ENCODE measurements at places on chromosomes 2 and 18.

DNA sequence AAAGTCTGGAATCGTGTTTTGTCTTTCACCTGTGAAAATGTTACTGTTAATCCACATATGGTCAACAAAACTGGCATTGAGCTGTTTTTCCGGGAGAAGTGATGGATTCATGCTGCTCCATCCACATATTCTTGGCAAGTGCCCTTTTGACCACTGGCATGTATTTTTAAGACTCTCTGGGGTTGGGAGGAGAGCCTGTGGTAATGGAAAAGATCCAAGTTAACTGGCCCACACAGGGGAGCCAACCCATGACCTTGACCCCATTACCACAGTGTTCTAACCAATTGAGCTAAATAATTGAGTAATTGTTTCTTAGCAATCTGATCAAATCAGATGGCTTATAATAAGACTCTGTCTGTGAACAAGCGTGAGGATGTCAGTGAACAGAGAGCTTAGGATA is 296.2 kb upstream of the NRP2 start:
- no peak for DNase-seq

GRCh38 chr2:79453918-79454317 is 58.9 kb upstream of the CTNNA2 start:
- no peak for DNase-seq

DNA sequence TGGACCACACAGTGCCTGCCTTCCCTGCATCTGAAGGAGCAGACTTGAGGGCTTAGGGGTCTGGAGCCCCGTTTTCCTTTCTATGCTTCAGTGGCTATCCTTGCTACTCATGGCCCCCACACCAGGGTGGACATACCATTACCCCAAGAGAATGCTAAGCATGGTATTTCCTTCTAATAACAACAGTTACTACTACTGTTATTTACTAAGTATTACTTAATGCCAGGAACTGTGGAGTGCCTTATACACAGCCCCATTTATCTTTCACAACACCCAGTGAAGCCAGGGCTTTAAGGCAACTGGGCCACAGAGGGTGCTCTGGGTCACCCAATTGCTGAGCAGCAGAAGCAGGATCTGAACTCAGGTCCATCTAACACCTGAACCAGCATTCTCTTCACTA is 5.8 kb upstream of the PAX8 start:
- DNase-seq: no peak

DNA sequence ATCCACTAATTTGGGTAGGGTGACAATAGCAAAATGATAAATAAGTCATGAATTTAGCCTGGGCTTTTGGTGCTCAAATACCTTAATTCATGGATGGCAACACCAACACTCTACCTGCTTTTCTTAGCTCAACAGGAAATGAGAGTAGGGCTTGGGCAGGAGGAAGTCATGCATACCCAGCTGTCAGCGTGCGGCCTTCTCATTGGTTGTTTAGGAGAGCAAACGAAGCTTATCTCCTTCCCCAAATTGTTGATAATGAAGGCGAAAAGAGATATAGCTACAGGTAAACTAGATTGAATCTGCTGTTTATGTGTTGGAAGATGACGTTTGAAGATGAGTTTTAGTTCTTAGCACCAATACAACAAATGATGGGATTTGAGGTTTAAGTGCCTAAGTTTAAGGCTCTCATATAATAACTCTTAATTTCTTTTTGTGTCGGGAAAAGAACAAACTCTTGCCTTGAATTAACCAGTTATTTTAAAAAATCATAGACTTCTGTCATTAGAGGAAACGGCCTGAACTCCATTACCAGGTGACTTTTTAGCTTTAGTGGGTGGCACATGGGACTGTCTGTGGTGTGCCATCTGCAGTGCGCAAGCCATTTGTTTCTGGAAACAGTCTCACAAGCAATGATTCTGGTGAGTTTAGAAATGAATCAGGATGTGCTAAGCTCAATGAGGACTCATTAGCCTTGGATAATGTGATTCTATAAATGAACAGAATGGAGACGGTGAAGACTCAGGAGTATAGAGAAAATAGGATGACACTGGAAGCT is 19.8 kb downstream of the MAP4K4 start:
- DNase-seq: no peak

- peak; percentile 21 for DNase-seq
Measured at GRCh38 chr2:57516698-57517340, 529.8 kb upstream of the VRK2 start.

DNA sequence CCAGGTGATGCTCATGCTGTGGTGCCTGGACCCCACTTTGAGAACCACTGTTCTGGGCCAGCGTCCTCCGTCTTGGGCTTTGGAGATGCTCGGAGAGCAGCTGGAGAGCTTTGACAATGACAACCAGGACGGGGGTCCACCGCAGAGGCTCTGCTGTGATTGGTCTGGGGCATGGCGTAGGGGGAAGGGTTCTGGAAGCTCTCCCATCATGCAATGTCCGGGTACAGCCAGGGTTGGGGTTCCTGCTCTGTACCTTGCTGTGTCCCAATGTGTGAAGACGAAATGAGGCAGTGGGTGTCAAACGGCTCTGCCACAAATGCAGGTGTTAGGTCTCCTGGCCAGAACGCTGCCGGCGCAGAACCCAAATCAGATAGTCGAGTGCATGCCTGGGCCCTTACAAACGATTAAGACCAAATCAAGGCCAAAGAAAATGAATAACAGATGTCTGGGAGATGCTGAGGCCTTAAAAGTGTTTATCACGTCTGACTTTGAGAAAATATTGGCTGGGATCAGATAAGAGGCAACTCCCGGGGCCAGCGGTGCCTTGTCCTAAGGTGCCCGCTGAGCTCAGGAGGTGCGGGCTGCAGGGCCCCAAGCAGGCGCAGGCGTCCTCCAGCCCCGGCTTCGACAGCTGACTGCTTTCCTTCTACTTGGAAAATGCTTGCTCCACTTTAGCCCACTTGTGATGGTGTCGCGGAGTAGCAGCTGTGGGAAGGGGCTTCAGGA is 117.2 kb downstream of the VAPA start:
- no peak for DNase-seq

- no peak for DNase-seq
Measured at GRCh38 chr2:183812091-183812490, 687.8 kb downstream of the NUP35 start.

- no peak for DNase-seq
Measured at GRCh38 chr2:144324446-144325045, 195.4 kb downstream of the ZEB2 start.

GRCh38 chr18:55552526-55553189 is 35.3 kb downstream of the TCF4 start:
- peak; percentile 68 for DNase-seq

GRCh38 chr2:10344105-10345066 is 41.7 kb downstream of the HPCAL1 start:
- no peak for DNase-seq

- DNase-seq: peak; percentile 88
Measured at GRCh38 chr2:130727286-130727924, 1.5 kb upstream of the GPR148 start.

- DNase-seq: no peak
Measured at GRCh38 chr2:206764673-206765241, 371 bp downstream of the MDH1B start.

DNA sequence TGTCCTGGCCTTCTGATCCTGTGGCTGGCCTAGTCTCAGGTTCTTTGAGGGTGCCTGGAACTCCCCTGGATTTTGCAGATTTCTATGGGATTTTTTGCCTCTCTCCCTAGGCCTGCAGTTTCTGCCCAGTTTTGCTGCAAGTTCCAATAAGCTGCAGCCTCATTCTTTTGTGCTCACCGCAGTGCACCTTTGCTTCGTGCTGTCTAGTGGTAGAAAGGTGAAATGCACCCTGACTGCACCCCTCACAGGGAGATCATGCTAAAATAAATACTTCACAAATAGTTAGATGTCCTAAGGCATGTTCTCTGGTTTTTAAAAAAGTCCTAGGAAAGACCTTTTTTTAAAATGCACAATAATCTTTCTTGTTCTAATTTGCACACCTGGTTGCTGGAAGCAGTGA is 72.5 kb downstream of the GNAL start:
- DNase-seq: no peak

- DNase-seq: no peak
Measured at GRCh38 chr2:223055836-223056235, 3.8 kb downstream of the KCNE4 start.

DNA sequence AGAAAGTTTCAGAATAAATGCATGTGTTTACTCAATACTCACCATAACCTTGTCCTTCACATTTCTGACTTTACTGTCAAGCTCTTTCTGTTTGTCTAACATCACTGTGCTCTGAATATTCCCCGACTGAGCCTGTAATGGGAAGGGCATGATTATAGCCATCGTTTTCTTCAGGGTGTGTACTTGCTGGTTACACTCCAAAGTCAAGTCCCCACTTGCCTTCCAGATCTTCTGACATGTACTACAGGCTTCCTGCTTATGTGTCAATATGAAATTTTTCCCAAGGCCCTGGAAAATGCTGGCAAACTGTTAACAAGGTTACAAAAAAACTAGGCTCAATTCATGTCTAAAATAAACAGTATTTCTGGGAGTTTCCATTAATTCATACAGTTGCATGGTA is 12.9 kb downstream of the STAT1 start:
- DNase-seq: no peak

DNA sequence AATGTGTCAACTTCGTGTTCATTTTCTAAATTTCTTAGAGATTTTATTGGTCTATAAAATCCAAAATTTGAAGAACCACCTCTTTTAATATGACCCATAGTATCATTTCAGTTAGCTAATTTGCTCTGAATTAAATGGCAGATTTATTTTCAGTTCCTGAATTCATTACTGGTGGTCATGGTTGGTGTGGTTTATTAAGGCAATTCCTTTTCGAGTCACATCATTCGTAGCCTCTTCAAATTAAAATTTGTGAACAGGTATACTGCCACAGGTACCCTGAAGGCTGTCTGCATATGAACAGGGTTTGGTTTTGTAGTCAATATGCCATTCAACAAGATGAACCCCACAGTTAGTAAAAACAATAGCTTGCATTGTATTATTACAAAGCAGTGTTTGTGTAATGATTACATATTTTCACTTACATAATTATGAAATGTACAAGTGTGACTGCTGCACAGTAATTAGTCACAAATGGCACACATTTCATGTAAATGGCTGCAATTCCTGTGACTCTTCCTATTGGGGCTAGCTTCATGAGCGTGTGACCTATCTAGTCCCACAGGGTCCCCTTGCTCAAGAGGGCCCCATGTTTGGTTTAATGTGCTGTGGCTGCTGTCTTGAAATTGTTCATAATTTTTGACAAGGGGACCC is 48.9 kb downstream of the CDC42EP3 start:
- no peak for DNase-seq

DNA sequence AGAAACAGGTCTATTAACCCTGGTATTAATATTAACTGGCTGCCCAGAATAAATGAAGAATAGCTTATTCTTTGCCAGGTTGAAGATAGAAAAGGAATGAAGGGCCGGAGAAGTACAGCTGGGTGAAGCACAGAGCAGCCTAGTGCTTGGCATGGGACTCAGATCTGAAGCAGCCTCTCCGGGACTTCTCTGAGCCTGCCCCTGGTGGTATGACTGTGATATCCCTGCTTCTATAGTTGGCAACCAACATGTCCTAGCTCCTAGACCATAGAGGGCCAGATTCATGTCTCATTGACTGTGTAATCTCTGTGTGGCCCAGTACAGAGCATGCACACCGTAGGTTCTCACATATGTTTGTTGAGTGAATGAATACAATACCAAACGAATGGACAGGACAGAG is 107.8 kb downstream of the MSH2 start:
- DNase-seq: no peak

DNA sequence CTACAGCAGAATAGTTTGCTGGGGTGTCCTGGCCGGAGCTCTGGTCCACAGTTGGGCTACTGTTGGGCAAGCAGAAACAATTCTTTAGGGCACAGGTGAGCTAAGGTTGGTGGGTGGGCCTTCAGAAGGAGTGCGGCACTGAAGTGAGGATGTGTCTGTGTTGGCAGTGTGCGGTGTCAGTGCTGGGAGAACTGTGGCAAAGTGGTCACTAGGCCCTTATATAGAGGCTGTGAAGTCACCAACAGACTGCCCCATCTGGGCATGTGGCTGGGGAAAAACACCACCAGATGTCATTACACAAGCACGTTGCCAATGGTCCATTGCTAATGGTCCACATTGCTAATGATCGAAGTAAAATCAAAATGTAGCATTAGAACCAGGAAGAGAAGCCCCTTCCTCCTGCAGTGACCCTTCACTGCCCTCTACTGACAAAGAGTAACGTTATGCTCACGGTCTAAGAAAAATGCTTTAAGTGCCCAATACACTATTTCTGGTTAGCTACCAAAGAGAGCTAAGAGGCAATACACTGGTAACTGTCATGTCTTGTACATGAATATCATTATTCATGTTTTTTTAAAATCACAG is 21.3 kb downstream of the SCN1A start:
- no peak for DNase-seq

GRCh38 chr2:39139511-39140237 is 18.8 kb upstream of the SOS1 start:
- no peak for DNase-seq

GRCh38 chr18:57841568-57841967 is 38.5 kb upstream of the ATP8B1 start:
- no peak for DNase-seq

- peak; percentile 78 for DNase-seq
Measured at GRCh38 chr2:161946489-161947107, 127.4 kb downstream of the DPP4 start.

DNA sequence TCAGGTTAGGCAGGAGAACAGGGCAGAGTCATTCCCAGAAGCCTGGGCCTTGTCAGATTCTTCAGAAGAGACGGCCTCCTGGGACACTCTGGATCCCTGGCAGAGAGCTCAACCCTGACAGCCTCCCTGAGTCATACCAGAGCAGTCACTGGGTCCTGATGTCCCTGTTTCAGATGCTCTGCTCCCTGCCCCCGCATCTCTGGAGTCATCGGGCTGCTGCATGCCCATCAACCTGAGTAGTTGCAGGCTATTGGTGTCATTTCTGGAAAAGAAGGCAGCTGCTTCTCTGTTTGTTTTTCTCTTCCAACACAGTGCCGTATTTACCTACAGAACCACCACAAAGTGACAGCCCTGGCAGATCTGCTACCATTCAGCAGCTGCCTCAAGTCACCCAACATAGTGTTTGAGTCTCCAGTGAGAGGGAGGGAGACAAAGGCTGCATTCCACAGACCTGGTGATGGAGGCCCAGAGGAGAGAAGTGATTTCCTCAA is 145.1 kb downstream of the B3GNT2 start:
- DNase-seq: no peak

DNA sequence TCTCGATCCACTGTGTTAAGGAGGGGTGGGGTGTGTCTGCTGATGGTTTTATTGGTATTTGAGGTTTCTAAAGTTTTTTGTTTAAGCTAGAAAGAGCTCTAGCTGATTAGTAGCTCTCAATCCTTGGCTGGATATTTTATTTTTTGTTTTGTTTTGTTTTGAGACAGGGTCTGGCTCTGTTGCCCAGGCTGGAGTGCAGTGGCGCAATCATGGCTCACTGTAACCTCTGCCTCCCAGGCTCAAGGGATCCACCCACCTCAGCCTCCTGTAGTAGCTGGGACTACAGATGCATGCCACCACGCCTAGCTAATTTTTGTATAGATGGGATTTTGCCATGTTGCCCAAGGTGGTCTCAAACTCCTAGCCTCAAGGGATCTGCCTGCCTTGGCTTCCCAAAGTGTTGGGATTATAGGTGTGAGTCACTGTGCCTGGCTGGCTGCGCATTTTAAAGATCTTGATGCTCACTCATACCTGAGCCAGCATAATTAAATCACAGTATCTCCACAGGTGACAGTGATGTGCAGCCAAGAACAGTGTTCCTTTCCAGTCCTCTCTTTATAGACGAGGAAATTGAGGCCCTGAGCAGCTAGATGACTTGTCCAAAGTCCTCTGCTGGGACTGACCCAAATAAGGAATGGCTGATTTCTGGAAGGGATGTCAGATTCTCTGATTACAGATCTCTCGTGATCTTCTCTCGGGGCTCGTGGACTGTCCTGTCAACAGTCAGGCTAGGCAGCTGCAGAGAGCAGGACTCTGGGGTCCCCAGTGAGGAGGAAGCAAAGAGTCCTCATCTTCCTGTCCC is 44.5 kb downstream of the SPTBN1 start:
- DNase-seq: no peak
